NCI-H524 treated with DMSO at 0.1 percent for 48 hours (cell line): ENCODE measurements at places on chromosomes 1 and 21.

GRCh38 chr1:204760757-204761156, 75.2 kb upstream of the LRRN2 start:
- DNase-seq = no peak

DNA sequence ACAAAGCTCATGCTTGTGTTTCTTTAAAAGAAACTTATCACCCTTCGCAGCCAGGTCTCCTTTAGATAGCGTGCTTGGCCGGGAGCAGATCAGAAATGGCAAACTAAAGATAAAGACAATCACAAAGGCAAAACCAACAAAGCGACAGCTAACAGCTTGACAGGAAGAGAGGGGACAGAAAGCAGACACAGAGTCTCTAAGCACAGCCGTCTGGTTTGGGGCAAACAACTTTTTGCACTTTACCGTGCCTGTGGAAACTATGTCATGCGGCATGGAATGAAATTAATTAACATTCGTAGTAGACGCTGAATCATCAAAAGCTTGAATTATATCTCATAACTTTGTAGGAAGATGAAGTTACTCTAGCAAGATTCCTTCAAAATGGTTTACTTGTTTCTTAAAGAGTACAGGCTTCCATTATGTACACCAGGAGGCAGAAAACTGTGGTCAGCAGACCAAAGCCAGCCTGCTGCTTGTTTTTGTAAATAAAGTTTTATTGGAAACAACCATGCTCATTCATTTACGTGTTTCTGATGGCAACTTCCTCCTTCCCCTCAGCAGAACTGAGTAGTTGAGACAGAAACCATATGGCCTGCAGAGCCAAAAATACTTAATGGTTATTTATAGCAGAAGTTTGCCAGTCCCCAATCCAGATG, 183.2 kb downstream of the KIF26B start:
- no peak for DNase-seq

DNA sequence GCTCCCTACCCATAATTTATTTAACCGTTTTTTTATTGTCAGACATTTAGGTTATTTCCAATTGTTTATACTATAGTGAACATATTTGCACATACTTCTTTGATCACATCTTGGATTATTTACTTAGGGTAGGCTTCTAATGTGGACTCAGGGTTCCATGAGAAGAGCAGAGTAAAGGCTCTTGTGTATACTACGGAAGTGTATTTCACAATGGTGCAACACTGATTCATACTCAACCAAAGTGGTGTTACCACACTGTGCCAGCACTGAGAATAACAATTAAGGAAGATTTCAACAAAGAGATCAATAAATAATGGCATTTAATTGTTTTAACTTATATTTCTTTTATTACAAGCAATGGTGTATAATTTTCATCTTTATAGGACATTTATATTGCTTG, 251.2 kb downstream of the ZNF326 start:
- no peak for DNase-seq

GRCh38 chr1:180215856-180216625, 14.0 kb upstream of the LHX4 start:
- no peak for DNase-seq

DNA sequence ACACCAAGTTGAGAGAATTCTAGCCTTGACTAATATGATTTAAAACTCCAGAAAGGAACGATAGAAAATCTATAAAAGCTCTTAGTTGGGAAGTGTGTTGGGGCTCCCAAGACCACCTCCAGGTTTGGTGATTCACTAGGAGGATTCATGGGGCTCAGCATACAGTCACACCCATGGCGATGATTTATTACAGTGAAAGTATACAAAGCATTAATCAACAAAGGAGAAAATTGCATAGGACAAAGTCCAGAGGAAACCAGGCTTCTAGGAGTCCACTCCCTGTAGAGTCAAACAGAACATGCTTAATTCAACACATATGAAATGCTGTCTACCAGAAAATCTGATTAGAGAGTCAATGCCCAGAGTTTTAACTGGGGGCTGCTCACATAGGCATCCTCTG, 4.8 kb downstream of the CDCA8 start:
- DNase-seq = no peak

GRCh38 chr1:156644146-156644545, 2.2 kb downstream of the BCAN start:
- DNase-seq = no peak

DNA sequence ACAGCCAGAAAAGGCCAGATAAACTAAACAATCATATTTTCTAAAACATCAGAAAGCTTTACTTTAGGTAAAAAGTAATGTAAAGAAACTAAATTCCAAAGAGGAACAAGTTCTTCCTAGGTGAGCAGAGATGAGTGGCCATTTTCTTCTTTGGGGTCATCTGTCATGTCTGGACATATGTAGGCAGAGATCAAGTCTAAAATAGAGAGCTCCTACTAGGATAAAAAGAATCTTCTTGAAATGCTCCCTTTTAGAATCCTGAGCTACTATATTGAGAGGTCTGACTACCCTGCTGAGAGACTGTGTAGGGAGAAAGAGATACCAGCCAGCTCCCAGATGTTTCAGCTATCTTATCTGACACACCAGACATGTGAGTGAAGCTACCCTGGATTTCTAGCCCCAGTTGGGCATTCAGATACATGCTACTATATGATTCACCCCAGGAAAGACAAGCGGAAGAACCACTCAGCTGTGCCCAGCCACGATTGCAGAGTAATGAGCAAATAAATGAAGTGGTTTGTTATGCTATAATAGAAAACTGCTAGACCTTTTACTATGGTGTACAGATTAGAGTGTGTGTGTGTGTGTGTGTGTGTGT, 80.1 kb downstream of the TTLL7 start:
- no peak for DNase-seq

DNA sequence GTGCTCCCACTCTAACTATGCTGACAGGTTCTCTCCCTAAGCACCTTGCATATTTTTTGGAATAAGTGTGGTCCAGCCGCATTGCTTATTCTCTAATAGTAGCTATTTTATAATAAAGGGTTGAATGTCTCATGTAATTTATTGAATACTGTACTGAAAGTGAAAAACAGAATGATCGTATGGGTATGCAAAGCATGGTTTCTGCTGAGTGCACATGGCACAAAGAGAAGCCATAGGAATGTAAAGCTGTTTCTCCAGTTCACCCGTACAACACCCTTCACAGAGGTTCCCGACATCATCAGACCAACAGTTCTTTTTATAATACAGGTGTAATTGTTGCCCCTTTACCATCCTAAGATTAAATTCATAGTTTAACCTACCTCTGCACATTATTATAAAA, 8.9 kb upstream of the HAO2 start:
- no peak for DNase-seq

GRCh38 chr1:51543858-51544257, 24.8 kb upstream of the EPS15 start:
- DNase-seq = no peak

DNA sequence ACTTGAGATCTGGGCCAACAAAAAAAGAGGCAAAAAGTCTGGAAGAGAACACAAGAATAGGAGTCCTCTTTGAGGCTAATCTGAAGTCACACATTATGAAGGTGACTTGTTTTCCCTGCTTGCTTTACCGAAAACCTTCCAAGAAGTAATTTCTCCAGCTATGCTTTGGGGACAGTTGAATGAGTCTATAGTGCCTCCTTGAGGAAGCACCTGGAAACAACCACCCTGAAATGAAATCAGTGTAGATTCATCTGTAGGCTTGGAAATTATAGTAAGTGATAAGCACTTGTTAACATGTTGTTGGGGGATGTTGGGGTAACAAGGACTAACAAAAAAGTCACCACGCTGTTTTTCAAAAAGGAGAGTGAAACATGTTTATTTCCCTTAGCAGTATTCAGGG, 23.4 kb upstream of the RPTN start:
- no peak for DNase-seq

- DNase-seq = no peak
Observed at GRCh38 chr1:157515141-157515540, 37.2 kb downstream of the FCRL5 start.

- no peak for DNase-seq
Observed at GRCh38 chr1:162916407-162916806, 55.4 kb upstream of the CCDC190 start.

GRCh38 chr1:51990478-51990965, at the start of gene RAB3B:
TSS of gene RAB3B (minus strand) at chr1:51990700. CDS start at chr1:51977117, 13,583 bp downstream.
- no peak for DNase-seq

- no peak for DNase-seq
Observed at GRCh38 chr1:27058966-27059669, 46.5 kb upstream of the TENT5B start.

DNA sequence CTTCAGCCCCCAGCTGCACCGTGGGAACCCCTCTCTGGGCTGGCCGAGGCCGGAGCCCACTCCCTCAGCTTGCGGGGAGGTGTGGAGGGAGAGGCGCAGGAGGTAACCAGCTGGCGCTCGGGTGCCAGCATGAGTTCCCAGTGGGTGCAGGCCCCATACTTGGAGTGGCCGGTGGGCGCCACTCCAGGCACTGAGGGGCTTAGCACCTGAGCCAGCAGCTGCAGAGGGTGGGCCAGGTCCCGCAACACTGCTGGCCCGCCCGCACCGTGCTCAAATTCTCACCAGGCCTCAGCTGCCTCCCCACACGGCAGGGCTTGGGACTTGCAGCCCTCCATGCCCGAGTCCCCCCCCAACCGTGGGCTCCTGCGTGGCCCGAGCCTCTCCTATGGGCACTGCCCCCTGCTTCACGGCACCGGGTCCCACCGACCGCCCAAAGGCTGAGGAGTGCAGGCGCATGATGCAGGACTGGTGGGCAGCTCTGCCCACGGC, 47.2 kb downstream of the LRRC53 start:
- no peak for DNase-seq

- no peak for DNase-seq
Observed at GRCh38 chr1:93475681-93476080, 27.8 kb downstream of the FNBP1L start.

DNA sequence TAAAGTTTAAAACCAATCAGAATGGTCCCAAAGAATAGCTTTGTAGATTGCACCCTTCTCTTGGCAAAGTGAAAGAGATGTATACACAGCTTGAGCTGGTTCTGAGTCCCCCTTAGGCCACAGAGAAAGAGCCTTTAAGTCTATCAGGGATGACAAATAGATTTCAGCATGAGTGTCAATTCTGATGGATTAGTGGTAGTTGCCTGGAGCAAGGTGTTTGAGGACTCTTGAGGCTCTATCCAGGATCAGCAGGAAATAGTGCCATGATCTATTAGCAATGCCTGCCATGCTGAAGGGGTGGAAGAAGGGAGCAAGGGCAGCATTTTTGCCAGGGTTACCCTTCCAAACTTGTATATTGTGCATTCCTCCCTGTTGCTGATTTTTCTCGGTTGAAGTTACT, 116.6 kb downstream of the ATG4C start:
- DNase-seq = no peak

- DNase-seq = no peak
Observed at GRCh38 chr1:160004001-160004400, 27.8 kb downstream of the PIGM start.

DNA sequence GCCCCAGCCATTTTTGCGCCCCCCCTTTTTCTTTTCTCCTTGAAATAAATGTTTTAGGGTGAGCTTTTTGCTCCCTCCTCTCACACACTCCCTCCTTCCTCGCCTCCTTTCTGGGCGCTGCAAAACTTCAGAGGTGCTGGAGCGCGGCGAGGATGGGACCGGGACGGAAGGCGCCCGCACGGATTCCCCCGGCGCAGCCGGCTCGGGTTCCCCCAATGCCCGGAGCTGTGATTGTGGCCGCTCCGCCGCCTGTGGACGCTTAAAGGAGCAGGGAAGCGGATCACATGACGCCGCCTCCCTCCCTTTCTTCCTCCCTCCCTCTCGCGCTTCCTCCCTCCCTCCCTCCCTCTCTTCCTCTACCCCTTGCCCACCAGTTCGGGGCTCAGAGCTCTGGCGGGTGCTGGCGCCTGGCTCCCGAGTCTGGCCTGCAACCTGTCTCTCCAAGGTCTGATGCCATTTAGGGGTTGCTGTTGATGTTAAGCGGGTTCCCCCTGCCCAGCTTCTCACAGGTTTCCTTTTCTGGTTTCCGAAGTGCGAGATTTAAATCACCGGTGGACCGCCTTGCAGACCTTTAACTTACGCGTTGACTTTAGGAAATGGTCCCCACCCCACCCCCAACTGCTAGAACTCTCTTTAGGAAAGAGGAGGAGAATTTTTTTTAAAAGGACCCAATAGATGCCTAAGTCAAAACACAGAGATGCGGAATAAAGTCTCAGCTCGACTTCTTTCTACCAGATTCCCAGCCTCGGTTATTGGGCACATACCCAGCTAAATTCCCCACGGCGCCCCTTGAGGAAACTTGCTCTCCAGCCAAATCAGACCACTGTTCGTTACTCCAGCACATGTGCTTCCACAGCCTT, at the start of gene WLS:
TSS of gene WLS (minus strand) at position 235 of the 860 bp plus-strand sequence. CDS start at position 11, 224 bp downstream.
- DNase-seq = no peak

GRCh38 chr1:81805537-81806431, 5.0 kb downstream of the ADGRL2 start:
- DNase-seq = no peak

GRCh38 chr1:230153641-230154296, 86.7 kb downstream of the GALNT2 start:
- DNase-seq = no peak

DNA sequence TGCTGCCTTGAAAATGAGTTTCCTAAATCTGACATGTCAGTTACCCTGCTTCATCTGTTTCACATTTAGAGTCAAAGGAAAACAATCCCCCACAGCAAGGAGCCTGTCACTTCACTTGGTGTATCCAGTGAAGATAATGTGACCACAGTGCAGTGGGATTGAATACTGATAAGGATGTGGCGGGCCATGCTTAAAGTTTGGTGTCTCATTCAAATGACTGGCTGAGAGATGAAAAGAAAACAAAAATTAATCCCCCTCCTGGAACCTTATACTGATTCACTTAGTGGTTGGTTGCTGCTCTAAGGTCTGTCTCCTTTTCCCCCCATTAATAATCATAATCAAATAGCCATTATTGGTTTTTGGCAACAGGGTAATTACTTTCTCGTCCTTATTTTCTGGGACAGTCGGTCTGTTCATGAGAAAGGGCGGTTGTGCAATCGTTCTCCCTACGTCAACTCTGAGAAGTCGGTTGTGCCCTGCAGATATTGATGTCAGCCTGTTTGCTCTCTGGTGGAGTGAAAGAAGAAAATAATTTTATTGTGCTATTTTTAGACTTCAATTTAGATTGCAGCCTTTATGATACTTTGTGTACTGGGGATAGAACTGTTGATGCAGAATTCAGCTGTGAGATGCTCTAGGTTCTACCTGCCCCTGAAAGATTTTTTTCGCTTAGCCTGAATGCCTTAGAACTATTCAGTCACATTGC, 360.2 kb downstream of the DISC1 start:
- DNase-seq = no peak

GRCh38 chr1:209673631-209674417, 1.4 kb upstream of the G0S2 start:
- DNase-seq = no peak

- no peak for DNase-seq
Observed at GRCh38 chr1:185719021-185719420, 15.2 kb upstream of the HMCN1 start.

- DNase-seq = no peak
Observed at GRCh38 chr1:160874935-160875334, 10.0 kb downstream of the ITLN1 start.

GRCh38 chr1:60146884-60147283, 73.3 kb upstream of the C1orf87 start:
- no peak for DNase-seq
